Brain microvascular endothelial cell (primary cell): ENCODE measurements at places on chromosomes 1 and 21.
A peak's percentile ranks its signal among the peaks of the same experiment; 100 is the strongest.

DNA sequence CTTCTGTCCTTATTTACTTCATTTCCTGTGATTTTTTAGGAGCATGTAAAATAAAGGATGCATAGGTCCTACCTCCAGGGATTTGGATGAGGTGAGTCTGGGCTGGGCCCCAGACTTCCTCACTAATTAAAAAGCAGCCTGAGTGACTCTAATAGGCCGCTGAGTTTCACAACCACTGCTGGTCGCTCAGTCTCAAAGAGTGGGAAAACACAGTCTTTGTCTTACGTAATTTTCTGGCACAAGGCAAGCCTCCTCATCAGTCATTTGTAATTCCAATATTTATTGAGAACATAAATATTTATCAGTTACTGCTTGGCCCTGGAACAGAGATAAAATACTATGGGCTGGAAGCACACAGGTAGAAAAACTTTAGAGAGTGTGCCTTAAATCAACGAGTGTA lies 195.4 kb upstream of the RUNX1 start:
- no peak for DNase-seq

GRCh38 chr1:78165816-78166215 lies 120.0 kb downstream of the GIPC2 start:
- DNase-seq, result no peak

- no peak for DNase-seq
These were observed 28.0 kb downstream of the KIAA2013 start for GRCh38 chr1:11898086-11898785.

GRCh38 chr1:58084266-58084665 lies 462.3 kb downstream of the OMA1 start:
- DNase-seq, result no peak

- DNase-seq, result no peak
These were observed 91.2 kb downstream of the USH2A start for GRCh38 chr1:216332003-216332402.

DNA sequence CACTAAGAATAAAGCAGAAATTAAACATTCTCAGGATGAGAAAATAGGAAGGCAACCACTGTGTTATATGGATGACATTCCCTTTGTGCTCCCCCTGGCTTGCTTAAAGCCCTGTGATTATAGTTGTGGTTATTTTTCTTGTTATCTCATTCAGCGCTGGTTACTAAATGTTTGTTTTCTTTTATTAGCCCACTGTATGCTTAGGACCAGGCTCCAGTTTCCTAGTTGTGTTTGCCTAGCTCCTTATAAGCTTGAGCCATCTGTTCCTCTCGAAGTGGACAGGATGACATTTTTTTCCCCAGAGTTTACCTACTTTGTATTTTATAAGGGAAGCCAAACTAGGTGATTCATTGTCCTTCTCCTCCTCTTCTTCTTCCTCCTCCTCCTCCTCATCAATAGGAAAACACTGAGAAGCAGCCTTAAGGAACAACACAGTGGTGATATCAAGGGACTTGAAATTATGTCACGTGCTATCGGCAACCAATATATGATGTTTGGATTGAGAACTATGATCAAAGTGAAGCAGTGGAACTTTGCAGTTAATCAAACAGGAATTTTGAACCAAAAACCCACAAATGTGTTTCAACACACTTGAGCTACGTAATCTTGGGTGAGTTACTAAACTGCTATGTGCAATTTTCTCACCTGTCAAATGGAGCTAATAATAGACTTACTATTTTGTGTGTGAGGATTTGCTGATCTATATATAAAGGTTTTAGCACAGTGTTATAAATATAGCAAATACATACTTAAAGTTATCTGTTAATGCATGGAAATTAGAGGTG lies 35.1 kb upstream of the RGS7 start:
- no peak for DNase-seq

GRCh38 chr1:233440951-233441401 lies 113.5 kb downstream of the MAP3K21 start:
- DNase-seq, result peak; percentile 43

DNA sequence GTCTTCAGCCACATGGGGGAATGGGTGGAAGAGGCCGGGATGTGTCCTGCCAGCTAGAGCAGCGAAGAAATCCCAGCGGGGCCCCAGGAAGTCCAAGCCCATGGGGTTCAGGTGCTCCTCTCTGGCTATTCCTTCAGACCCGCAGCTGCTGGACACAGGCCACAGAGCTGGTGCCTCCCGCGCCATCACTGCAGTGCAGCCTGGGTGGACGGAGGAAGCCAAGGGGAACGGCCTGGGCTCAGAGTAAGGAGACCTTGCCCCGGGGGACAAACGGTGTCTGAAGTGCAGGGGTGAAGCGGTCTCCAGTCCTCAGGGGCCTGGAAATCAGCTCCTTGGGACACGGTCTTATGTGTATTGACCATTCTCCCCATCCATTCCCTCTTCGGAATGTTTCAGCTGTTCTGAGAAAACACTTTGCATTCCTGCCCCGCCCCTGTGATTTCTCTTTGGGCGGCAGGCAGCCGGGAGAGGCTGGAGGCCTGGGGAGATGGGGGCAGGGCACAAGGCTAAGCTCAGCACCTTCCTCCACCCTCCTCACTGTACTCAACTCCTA lies 18.4 kb downstream of the MTHFR start:
- DNase-seq, result no peak

DNA sequence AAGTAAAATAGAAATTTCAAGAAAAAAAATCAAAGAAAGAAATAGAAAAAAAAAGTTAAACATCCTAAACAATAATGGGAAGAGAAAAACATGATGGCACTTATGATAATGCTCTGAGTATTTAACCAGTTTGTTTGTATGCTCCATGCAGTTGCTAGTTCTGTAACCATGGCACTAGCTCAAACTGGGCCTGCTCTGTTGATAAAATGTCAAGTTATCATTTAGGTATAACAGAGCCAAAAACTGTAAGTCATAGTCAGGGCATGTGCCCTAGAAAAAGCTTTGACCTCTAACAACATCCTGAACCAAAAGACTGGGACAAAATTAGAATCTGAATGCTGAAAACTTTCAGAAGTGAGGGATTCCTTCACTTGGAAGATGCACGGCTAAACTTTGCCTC lies 148.9 kb downstream of the KCNT2 start:
- no peak for DNase-seq

DNA sequence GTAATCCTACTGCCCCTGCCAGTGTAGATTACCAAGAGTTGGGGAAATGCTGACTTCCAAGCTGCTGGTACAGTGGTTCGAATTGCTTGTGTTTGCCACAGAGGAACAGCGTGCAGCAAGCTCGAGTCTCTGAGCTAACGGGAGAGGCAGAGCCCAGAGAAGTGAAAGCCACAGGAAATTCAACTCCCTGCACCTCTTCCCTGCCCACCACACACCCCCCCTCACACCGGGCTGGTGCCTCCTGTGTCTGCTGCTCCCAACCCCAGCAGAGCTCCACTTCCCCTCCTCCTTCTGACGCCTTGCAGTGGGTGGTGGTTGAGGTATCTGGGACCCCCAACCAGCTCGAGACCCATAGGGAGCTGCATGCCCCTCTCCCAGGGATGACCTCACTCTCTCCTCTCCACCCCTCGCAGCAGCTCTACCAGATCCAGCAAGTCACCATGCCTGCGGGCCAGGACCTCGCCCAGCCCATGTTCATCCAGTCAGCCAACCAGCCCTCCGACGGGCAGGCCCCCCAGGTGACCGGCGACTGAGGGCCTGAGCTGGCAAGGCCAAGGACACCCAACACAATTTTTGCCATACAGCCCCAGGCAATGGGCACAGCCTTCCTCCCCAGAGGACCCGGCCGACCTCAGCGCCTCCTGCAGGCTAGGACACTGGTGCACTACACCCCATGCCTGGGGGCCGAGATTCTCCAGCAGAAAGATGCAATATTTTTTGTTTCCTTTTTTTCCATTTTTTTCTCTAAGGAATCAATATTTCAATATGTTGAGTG lies 13.1 kb upstream of the KCNQ4 start:
- DNase-seq, result no peak

GRCh38 chr1:165592945-165593823 lies 37.9 kb upstream of the MGST3 start:
- peak; percentile 84 for DNase-seq

DNA sequence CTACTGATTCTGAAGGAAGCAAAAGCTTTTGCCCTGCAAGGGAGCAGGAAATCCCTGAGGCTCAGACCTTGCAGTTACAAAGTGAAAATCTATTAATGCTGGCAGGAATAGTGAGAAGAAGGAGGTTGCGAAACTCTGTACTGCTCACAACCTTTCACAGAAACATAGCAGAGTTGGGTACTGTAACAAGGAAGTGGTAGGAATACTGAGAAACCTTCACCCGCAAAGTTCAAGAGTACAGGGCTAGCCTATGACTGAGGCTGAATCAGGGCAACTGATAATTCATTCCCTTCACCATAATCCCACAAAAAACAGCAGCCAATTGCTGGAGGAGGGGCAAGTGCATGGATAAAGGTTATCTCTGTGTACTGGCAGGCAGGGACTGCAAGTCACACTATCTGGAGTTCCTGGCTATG lies 23.9 kb upstream of the KCTD3 start:
- DNase-seq, result no peak

- no peak for DNase-seq
These were observed 202.1 kb upstream of the ADGRL2 start for GRCh38 chr1:81598623-81599022.

DNA sequence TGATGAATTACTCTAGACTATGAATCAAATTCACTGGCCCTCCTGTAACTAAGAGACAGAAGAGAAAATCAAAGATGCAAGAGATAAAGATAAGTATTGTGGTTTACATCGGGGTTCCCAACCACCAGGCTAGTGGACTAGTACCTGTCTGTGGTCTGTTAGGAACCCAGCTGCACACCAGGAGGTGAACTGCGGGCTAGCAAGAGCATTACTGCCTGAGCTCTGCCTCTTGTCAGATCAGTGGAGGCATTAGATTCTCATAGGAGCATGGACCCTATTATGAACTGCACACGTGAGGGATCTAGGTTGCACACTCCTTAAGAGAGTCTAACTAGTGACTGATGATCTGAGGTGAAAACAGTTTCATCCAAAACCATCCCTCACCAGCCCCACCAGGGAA lies 58.9 kb upstream of the DUSP10 start:
- no peak for DNase-seq

DNA sequence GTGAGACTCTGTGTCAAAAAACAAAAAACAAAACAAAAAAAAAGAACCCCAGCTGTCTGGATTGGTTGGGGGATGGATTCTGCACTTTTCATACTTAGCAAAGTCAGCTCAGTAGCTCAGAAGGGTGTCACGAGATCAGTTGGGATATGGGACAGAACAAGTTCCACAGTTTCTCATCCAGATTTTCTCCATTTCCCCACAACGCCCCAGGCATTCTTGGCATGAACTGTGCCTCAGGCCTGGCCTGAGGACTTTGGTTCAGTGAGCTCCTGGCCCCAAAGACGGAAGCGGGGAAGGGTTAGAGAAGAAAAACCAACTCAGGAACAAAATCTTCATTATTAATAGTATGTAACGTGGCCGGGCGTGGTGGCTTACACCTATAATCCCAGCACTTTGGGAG lies 1.9 kb downstream of the AKR7A2 start:
- DNase-seq, result no peak

GRCh38 chr21:39840373-39841097 lies 26.7 kb upstream of the PCP4 start:
- DNase-seq, result no peak

- no peak for DNase-seq
These were observed 31.3 kb downstream of the OLFML3 start for GRCh38 chr1:114010433-114011184.

DNA sequence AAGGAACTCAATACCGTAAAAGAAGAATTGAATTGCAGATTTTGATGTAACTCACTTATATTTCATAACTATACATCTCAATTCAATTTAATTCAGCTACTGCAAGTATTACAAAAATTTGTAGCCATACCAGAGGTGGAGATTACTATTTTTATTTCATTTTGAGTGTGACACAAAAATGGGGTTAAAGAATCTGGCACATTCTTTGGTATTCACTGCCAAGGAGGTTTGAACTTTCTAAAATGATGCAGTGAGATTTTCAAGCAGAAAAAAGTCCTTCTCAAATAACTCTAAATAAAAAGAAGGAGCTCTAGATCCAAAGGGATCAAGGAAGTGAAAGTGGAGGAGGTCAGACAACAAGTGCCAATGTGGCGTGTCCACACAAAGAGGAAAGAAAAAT lies 569.0 kb downstream of the DPYD start:
- DNase-seq, result no peak

DNA sequence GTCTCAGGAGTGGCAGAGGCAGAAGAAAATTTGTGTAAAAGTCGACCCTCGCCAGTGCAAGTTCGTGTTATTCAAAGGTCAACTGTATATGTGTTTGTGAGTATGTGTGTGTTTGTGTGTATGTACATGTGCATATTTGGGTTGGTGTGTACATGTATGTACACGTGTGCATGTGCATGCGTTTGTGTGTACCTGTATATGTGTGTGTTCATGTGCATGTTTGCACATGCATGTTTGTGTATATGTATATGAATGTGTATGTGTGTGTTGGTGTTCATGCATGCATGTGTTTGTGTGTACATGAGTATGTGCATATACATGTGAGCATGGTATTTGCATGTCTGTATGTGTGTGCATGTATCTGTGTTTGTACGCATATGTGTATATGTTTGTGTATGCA lies 21.7 kb upstream of the TENT5C start:
- no peak for DNase-seq

DNA sequence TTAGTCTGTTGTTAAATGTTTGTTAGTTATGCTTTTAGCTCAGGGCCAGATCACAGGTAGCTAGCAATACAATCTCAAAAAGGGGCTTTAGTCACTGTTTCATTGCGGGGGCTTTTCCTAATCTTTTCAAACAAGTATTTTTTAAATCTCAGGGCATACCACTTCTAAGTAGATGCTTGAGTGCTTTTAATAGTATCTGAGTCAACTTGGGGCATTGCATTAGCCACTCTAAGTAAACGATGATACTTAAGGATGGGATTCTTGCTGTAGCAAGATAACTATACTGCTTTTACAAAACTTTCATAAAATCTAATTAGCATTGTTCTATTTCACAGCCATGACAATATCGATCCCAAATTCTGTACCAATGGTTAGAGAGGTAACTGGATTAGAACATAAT lies 11.6 kb downstream of the CDC42BPA start:
- DNase-seq, result no peak

GRCh38 chr1:10569531-10569930 lies 94.8 kb downstream of the PEX14 start:
- DNase-seq, result no peak

GRCh38 chr1:198156745-198157240 lies at the start of gene NEK7:
Gene NEK7 (plus strand): TSS chr1:198156998. CDS start chr1:198232581, 75,583 bp downstream.
- peak; percentile 77 for DNase-seq

DNA sequence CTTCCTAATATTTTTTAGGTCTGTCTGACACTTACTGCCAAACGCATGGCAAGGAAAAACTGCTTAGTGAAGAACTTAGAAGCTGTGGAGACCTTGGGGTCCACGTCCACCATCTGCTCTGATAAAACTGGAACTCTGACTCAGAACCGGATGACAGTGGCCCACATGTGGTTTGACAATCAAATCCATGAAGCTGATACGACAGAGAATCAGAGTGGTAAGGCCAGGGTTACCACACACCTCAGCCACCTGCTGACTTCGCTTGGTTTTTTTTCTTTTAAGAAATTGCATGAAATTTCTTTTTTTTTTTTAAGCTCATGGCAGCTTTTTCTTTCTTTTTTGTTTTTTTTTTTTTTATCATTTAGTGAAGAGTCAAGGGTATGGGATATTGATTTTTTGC lies 17.2 kb downstream of the ATP1A1 start:
- DNase-seq, result no peak

- no peak for DNase-seq
These were observed 217.2 kb downstream of the ST6GALNAC3 start for GRCh38 chr1:76291737-76292136.

- peak; percentile 38 for DNase-seq
These were observed 2.7 kb upstream of the KCNJ9 start for GRCh38 chr1:160078512-160079195.

GRCh38 chr1:170296642-170297041 lies 150.9 kb downstream of the NTMT2 start:
- peak; percentile 61 for DNase-seq
